ENCODE measurements at places on chromosomes 12 and 14.

DNA sequence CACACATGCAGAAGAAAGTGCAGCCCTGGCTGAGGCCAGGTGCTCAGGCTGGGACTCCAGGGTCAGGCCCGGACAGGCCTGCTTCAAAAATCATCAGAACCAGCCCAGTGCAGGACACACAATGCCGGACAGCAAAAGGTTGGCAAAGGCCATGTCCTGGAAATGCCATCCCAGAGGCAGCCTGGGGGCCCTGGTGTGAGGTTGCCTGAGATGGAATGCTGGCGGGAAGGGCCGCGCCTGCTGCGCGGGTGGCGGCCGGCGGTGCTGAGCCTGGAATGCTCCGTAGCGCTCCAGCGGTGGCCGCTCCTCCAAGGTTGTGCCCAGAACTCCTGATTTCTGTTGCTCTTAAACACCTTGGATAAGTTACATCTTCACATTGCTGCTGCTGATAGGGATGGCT, 21.7 kb upstream of the CRIP2 start:
- no peak for DNase-seq

DNA sequence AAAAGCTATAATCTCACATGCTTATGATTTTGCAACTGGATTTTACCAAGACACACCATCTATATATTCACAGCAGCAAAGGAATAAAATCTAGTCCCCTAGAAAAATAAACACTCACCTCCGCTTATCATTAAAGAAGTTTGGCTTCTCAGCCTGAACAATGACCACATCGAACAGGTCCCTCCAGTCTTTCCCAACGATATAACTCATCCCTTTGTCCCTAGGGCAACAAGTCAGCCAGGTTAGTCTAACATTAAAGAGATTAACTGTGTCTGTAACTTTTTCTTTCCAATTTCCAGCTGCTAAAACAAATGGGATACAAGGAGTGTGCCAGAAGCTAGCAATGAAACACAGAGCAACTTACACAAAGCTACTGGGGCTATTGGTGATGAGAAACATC, 48.0 kb downstream of the NT5DC3 start:
- no peak for DNase-seq

- no peak for DNase-seq
Observed at GRCh38 chr12:51108136-51108535, 24.7 kb upstream of the CSRNP2 start.

DNA sequence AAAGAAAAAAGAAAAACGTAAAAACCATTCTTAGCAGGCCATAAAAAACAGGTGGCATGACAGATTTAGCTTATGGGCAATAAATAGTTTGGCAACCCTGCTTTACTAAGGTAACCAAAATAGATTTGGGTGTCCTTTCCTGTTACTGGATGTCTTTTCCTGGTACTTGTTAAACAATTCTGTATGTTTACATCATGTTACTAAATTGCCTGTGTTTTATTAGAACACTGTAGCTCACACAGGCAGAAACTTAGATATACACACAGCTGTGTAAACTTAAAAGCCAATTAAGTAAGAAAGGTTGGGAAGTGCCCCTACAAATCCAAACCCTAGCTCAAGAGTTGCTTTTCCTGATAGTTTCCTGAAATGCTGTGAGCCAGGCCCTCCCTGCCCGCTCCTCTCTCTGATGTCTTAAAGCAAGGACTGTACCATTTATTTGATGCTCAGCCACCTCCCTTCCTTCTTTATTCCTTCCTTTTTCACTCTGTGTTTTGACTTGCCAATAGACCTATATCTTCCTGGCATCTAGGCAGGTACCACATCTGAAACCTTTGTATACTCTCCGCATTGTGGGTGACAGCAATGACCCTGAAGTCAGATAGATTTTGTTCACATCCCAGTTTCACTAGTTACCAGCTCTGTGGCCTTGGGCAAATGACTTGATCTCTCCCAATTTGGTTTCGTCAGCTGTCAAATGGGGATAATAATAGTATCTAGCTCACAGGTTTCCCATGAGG, 3.7 kb upstream of the CAMKK2 start:
- no peak for DNase-seq

DNA sequence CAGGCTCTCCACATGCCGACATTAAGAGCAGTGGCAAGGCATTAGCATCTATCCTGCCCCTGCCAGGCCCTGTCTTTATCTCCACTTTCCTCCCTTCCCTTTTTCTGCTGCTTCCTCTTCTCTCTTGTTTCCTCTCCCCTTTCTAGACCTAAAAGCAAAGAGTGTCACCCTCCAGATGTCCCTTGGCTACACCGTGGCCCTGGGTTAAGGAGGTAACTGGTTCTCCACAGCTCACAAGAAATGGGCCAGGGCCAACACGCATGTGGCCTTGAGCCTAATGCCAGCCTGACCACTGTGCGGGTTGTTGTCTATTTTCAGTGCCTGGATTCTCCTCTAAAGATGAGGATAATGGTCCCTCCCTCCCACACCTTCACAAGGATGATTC, 41.7 kb upstream of the DDX11 start:
- DNase-seq, result no peak

GRCh38 chr12:12523229-12523628, 39.4 kb downstream of the DUSP16 start:
- DNase-seq, result no peak

- DNase-seq, result no peak
Observed at GRCh38 chr14:61179061-61179690, 102.0 kb downstream of the TMEM30B start.

DNA sequence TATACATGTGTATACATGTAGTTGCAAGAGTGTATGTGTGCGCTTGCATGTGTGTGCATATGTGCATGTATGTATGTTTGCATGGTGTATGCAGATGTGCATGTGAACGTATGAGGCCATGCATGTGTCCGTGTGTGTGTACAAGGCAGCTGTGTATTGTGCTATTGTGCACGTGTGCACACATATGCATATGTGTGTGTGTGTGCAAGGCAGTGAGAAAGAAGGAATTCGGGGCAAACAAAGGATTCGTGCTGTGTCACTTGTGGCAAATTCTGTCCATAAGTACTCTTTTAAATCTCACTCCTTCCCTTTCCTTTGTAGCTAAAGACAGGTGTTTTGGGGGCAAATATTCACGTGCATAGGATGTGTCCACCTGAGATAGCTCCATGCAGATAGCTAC, 227.1 kb downstream of the VRK1 start:
- DNase-seq, result no peak

DNA sequence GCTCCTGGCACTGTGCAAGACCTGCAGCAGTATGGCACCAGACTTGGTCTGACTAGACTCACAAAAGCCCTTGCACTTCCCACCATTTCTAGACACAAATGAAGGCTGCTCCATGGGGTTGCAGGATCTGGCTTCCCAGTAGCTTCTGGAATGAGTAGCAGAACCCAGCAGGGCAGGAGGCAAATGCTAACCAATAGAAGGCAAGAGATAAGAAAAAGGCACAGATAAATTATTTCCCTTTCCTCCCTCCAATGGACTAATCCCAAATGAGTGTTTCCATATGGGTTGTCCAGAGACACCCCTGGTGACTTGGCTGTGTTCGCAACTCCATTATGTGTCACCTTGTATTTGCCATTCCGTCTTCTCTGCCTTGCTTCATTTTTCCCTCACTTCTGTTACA, 49.7 kb downstream of the KIF21A start:
- DNase-seq, result no peak

DNA sequence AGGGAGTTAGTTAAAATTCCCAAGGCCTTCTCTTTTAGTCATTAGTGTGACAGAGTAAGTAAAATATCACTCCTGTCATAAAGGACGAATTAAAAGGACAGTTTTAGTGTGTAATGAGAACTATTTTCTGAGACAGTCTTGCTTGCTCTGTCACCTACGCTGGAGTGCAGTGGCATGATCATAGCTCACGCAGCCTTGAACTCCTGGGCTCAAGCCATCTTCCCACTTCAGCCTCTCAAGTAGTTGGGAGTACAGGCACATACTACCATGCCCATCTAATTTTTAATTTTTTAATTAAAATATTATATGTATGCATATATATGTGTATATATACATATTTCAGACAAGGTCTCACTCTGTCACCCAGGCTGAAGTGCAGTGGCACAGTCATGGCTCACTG, 17.2 kb downstream of the KLC1 start:
- DNase-seq, result no peak

GRCh38 chr12:25502118-25502517, 51.0 kb downstream of the LMNTD1 start:
- no peak for DNase-seq

DNA sequence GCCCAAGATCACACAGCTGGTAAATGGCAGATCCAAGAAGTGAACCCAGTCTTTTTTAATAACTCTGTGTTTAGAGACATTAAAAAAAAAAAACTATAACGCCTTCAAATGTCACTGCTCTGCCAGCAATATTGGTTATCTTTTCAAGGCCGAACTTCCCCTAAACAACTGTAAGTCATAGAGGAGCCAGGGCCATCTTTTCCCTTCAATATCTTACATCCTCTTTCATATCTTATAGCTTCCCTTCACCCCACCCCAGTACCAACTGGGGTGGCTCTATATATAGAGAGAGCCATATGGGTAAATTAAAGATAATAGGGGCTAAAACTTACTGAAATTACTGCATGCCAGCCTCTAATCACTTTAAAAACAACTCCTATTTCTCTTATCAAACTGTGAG, 100.2 kb downstream of the STAB2 start:
- no peak for DNase-seq

DNA sequence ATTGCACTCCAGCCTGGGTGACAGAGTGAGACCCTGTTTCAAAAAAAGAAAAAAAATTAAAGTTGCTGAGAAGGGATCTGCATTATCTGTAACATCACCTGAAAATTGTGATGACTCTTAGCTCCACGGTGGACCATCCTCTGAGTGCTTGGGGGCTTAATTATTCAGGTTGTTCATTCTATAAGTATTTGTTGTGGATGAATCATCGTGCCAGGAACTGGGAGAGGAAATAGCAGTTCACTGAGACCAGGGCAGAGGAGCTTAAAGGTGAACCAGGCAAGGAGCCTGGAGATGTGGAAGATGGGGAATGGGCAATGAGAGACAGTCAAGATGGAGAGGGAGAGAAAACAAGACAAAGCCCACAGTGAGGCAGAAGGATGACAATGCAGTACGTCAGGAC, 25.5 kb upstream of the GSC start:
- no peak for DNase-seq

DNA sequence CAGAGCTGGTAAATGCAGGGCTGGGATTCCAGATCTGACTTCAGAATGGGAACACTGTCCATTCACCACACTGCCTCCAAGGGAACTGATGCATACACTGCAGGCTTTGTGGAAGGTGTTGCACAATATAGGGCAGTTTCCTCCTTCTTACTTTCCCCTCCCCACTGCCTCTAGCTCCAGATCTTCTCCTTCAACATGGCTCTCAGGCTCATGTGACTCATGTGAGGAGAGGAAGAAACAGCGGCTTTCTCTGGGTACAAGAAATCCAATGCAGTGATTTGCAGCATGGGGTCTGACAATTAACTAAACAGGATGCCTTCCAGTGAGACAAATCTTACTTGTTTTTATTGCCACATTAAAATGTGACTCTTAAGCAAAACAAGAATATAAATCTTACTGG, 447.6 kb upstream of the CCDC196 start:
- DNase-seq, result no peak

GRCh38 chr12:32139064-32139421, 32.4 kb downstream of the BICD1 start:
- no peak for DNase-seq

GRCh38 chr12:31773867-31774266, 45.0 kb upstream of the AMN1 start:
- DNase-seq, result no peak

DNA sequence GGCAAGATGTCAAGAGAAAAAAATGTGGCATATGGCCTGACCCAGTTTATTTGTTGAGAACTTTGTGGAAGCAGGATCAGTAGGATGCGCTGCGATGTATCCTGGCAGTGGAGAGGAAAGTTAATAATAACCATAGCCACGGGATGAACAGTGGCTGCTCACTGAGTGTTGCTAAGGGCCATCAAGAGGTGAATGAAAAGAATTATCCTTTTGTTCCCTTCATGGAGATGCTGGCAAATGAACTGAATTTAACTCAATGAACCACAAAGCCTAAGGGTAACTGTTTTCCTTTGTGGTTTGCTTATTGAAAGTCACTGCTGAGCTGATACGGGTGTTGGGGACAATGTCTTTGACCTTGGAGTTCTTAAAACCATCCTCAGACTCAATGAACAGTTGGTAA, 476.5 kb downstream of the APAF1 start:
- no peak for DNase-seq

DNA sequence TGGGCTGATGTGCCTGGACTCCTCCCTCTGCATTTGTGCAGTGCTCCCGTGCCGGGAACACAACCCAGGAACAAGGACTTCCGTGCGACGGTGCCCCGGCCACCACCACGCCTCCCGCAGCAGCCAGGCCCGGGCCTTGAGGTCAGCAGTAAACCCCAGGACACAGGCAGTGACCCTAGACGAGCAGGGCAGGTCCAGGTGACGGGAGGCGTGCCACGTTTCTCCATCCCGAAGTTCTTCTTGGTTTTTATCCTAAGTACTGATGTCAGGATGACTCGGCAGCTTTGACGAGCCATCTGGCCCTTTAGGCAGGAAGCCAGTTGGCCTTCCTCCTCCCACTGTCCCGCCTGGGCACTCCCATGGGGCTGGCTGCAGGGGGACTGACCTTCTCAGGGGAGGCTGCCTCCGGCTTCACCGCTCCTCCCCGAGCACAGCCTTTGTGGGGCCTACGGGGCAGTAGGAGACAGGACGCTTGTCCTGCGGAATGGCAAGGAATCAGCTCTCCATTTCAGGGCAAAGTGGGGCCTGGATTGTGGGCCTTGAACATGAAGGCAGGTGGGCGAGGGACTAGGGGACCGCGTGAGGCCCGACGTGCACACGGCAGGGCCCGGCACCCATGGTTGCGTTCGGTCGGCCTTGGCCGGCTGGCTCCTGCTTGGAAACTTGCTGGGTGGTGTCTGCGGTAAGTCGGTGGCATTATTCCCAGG, 94.1 kb downstream of the FBXL14 start:
- DNase-seq, result no peak

All from activated CD4-positive, CD25-positive, alpha-beta regulatory T cell treated with anti-CD3 and anti-CD28 coated beads, Interleukin-2, amount 50 U/mL, for 16 hours (primary cell).